Effector CD4-positive, alpha-beta T cell (primary cell): ENCODE measurements at places on chromosomes 4 and X.

DNA sequence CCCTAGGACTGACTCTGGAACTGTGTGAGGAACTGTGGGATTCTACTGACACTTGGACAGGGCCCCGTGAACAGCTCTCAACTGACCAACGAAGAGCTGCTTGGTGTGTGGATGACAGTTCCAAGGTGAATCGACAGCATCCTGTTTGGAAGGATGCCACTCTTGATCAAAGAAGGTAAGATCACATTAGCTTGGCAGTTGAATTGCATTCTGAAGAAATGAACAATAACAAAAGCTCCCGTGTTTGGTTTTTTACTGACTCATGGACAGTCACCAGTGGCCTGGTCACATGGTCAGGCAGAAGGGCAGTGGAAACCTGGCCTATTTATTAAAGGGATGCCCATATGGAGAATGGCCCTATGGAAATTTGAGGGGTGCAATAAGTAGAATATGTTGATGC is 33.1 kb upstream of the GPR34 start:
- no peak for DNase-seq

DNA sequence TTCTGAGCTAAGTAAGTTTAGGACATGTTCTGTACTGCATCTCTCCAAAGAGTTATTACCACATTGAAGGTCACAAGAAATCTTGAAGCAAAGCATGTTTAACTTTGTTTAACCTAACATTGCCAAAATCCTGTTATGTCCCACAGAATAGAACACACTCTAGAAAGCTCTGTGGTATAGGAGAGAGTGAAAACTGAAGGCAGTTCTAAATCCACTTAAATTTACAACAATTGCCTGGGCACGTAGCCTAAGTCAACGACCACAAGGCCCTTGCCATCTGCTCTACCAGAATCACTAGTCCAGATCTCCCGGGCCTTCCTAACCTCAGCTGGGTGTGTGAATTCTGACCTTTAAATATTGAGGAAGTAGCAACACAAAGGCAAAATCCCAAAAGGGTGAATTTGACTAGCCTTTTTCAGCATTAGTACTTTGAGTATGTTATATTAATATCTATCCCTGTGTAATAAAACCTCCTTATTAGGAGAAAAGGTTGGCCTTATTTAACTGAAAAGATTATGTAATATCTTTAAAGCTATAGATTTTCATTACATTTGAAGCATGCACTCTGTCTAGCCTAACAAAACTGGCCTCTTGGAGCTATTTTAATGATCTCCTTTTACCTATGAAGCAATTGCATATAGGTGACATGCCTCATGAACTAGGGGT is 4.5 kb upstream of the MAML3 start:
- DNase-seq: no peak

- DNase-seq: no peak
Measured at GRCh38 chrX:2784026-2784425, 32.2 kb downstream of the XG start.

GRCh38 chr4:4761128-4761982 is 98.1 kb upstream of the MSX1 start:
- no peak for DNase-seq

GRCh38 chr4:137378821-137379220 is 153.5 kb downstream of the PCDH18 start:
- no peak for DNase-seq

GRCh38 chr4:95507147-95507546 is 41.6 kb downstream of the UNC5C start:
- no peak for DNase-seq

GRCh38 chrX:137198040-137198439 is 164.2 kb upstream of the GPR101 start:
- no peak for DNase-seq

DNA sequence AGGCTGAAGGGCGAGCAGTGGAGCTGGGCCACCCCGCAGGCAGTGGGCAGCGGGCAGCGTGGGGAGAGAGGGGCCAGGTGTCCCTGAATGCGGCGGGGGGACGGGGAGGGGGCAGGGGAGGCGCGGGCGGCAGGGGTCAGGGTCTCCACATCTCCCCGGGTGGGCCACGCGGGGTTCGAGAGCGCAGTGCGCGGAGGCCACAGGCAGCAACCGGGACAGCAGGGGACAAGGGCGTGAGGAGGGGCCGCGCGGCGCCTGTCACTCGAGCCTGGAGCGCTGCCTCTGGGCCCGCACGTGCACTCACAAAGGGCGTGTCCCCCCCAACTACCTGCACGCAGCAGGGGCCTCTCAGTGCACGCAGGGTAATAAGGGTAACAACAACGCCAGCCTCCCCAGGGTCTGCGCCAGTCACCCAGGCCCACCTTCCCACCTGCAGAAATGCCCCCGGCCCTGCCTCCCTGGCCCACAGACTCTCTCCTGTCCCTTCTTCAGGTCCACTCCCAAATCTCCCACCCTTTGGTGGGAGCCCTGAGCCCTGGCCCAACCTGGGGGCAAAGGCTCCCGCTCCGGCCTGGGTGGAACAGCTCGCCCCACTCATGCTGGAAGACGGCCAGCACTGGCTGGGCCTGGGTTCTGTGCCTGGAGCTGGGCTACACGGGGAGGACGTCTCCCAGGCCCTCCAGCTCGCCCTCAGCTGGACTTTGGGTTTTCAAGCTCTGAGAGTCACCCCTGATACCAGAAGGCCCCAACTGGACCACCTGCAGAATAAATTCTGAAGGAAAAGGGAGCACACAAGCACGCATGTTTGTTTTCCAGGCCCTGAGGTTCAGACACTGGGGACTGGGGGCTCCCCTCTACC is 53.2 kb downstream of the ZFYVE28 start:
- DNase-seq: no peak

DNA sequence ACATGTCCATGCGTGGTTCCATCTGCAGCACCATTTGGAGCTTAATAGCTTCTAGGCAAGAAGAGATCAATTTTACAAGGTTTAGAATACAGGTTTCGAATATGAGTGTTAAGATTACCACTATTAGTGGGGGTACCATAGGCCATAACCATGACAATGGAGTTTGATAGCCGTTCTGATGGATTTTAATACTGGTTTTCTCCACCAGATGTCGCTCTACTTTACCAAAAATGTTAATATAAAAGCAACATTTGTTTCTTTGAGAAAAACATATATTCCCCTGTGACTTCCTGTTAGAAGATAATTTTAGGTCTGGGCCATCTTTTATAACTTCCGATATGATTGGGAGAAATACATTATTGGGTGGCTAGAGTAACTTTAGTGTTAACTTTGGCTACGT is 499.7 kb upstream of the POU3F4 start:
- no peak for DNase-seq

GRCh38 chrX:44903107-44903506 is 30.1 kb downstream of the KDM6A start:
- DNase-seq: no peak

- no peak for DNase-seq
Measured at GRCh38 chr4:160894809-160895208, 1269.0 kb downstream of the FSTL5 start.

GRCh38 chr4:107682306-107682705 is 37.7 kb downstream of the PAPSS1 start:
- no peak for DNase-seq

DNA sequence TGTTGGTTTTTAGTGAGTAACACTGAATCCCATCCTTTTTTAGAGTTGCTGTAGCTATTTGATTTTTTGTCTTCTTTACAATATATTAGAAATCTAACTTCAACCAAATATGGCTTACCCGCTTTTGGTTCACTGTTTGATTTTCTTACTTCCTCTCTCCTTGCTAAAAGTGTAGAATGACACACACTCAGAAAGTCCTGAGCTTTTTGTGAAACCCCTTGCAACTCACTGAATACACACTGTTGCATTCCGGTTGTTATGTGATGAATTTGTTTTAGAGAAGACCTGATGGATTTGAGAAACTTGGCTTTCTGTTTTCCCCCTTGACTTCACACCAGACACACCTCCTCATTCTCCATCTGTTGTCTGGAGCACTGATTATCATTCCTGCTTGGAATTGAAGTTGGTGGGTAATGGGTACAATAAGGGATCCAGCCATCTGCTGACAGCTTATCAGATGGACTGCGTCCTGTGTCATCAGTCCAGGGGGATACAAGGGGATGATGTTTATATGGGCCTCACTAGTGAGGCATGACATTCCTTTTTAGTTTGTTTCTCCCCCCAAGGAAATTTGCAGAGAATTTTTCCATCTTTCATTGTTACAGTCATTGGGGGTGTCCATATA is 5.2 kb downstream of the TMEM164 start:
- no peak for DNase-seq

DNA sequence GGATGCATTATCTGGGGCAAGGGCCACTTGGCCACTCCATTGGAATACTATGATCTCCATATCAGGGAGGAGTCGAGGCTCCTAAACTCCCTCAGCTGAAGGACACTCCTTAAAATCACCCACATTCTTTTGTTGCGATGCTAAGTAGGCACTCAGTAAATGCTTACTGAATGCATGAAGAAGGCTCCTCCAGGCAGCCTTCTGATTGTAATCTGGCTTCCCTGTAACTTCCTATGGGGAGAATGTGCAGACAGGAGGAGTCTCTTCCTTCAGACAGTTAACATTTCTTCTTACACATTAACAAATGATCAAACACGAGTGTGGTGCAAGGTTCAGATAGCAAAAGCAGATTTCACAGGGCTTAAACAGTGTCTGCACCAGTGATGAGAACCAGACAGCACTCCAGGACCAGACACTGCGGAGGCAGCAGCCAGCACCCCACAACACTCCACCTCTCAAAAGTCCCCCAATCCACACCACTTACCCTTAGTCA is 21.4 kb upstream of the USO1 start:
- DNase-seq: no peak

DNA sequence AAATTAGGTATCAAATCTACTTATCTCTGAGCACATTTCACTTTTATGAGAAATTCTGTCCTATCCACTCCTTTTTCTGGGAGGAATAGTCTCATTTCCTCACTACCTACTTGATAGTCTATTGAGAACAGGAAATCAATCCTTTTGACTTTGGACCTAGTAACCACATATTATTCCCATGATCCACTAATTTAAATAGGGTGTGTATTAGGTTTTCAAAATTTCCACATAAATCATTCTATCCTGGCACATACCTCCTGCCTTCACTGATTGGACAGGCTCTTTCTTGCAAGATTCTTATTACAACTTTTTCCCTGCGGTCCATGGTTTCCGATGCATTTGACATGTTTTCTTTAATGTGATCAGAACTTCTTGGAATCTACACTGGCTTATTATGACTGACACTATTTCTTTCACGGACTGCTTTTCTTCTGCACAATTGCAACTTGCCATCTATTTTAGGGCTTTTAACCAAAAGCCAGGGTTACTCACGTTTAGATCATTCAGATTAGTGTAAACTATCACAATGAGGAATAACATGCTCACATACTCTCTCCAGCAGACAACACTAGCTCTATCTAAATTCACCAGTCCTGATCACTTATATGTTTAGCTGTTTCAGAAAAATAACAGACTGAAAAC is 419.9 kb upstream of the SLIT2 start:
- DNase-seq: no peak

DNA sequence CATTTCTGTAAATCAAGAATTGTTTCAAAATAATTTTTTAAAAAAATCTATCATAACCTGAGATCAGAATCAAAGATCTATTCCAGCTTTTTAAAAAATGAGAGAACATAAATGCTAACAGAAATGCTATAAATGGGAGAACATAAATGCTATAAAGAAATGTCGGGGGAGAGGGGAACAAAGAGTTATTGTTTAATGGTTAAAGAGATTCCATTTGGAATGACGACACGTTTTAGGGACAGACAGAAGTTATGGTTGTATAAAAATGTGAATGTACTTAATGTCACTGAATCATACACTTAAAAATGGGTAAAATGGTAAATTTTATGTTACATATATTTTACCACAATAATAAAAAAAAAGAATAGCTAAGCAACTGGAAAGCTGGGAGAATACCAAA is 127.1 kb downstream of the ATRX start:
- no peak for DNase-seq

DNA sequence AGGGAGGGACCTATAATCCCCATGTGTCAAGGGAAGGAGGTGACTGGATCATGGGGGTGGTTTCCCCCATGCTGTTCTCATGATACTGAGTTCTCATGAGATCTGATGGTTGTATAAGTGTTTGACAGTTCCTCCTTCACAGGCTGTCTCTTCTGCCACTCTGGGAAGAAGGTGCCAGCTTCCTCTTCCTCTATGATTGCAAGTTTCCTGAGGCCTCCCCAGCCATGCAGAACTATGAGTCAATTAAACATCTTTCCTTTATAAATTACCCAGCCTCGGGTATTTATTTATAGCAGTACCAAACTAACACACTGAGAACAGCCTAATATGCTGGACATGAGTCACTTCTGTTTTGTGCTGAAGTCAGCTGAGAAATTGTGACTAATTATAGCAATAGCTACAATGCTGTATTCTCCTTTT is 656.9 kb upstream of the CPEB2 start:
- no peak for DNase-seq

- no peak for DNase-seq
Measured at GRCh38 chr4:72330381-72330780, 238.6 kb downstream of the ADAMTS3 start.

GRCh38 chr4:76611616-76612207 is 176.7 kb downstream of the SHROOM3 start:
- DNase-seq: no peak

DNA sequence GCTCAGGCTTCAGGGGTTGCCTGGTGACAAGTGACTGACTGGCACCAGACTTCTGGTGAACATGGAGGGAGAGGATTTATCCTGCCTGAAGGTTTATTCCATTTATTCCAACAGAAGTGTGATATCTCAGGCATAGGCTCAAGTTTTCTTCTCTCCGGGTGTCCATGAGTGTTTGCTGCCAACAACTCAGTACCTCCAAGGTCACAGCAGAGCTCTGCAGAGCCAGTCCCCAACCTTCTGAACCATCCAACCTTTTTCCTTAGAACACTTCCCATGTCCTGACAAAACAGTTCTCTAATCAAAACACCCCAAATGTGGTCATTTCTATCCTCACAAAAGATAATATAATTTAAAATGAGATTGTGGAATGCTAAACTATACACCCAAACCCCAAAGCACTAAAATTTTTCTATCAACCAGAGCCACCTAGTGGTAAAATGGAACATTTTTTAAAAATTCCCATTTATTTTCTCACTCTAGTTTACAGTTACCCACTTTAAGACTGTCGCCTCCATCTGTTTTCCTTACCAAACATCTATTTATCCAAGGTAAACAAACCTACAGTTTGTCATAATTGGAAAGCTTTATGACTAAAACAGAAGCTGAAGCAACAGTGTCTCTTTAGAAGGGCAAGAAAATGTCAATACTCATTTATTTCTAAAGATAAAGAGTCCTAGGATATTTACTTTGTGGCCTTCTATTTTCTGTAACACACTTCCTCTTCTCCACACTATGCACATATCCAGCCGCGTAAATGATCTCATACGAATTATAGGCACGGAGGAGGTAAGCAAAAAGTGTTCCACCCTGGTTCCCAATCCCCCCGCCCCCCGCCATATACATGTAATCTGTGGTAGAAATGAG is 39.5 kb downstream of the TMEM154 start:
- no peak for DNase-seq

- no peak for DNase-seq
Measured at GRCh38 chr4:121648516-121648915, 48.3 kb downstream of the ANXA5 start.

- DNase-seq: no peak
Measured at GRCh38 chr4:48683784-48684666, 96.1 kb downstream of the FRYL start.
